Mesothelial cell of epicardium (in vitro differentiated cells): ENCODE measurements at places on chromosomes 1 and 21.

DNA sequence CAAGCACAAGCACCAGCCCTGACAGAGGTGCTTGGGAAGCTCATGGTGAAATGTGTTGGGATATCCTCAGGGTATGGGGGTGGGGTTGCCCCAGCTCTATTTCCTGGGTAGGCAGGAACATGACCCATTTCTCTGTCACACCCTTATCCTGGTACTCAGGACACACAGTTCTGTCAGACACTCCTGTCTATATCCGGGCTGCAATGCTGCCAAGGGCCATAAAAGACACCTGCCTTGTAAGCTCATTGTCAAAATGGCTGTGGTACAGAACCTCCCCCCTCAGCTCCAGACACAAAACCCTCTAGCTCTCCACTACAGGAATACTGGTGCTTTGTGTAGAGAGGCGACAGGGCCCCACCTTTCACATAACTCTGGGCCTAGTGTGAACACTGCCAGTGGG lies 636.7 kb downstream of the PLA2G4A start:
- no peak for DNase-seq

- no peak for DNase-seq
Measured at GRCh38 chr1:94677087-94677486, 135.5 kb upstream of the F3 start.

DNA sequence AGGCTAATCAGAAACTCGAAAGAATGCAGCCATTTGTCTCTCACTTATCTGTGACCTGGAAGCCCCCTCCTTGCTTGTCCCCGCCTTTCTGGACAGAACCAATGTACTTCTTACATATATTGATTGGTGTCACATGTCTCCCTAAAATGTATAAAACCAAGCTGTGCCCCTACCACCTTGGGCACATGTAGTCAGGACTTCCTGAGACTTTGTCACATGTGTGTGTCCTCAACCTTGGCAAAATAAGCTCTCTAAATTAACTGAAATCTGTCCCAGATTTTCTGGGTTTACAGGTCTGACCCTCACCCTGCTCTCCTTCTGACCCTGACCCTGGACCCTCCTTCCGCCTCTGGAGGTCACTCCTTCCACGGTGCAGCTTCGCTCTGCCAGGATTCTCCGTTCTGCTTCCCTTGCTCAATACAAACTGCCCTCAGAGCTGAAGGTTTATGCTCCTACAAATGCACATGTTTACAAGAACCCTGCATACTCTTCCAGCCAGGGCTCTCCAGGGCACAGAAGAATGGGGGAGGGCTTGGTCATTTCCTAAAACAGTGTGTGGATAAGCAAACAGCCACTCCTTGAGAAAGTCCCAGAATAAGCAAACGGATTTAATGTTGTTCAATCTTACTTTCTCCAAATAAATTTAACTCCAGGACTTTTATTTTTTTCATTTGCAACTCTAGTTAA lies 160.5 kb downstream of the ACTL8 start:
- DNase-seq: no peak

DNA sequence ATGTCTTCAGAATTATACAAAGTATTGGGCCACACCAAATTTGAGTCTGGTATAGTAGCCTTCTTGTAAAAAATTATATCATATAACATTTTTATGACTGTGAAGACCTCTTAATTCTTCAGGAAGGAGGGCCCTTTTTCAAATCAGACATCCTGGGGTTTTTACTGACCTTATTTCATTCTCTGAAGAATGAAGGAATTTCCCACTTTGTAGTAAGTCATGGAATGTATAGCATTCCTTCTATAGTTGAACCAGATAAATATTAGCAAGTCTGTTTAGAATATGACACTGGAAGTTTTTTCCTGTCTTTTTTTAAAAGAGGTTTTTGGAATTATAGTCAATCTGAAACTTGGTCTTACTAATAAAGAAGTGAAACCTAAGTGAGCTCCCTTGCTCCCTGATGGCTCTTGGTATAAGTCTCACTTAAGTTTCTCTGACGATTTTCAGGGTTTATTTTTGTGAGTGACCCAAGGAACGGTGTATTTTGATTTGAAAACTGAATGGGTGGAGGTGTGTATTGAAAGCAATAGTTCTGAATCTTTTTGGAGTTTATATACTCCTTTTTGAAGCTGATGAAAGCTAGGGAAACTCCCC lies 23.7 kb downstream of the SNX27 start:
- no peak for DNase-seq

DNA sequence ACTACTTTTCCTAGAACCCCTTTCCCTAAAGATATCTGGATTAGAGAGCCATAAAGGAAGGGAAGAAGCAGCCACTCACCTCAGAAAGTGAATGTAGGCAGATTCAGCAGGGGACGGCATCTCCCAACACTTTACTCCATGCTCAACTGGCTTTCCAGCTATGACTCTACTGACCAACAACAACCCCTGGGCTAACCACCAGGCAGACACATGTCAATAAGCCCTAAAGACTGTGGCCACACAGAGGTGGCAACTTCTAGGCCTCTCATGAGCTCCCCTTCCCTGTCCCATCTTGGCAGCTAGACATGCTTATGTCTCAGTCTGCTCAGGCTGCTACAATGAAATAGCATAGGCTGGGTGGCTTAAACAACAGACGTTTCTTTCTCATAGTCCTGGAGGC lies 214.0 kb upstream of the ZP4 start:
- no peak for DNase-seq

DNA sequence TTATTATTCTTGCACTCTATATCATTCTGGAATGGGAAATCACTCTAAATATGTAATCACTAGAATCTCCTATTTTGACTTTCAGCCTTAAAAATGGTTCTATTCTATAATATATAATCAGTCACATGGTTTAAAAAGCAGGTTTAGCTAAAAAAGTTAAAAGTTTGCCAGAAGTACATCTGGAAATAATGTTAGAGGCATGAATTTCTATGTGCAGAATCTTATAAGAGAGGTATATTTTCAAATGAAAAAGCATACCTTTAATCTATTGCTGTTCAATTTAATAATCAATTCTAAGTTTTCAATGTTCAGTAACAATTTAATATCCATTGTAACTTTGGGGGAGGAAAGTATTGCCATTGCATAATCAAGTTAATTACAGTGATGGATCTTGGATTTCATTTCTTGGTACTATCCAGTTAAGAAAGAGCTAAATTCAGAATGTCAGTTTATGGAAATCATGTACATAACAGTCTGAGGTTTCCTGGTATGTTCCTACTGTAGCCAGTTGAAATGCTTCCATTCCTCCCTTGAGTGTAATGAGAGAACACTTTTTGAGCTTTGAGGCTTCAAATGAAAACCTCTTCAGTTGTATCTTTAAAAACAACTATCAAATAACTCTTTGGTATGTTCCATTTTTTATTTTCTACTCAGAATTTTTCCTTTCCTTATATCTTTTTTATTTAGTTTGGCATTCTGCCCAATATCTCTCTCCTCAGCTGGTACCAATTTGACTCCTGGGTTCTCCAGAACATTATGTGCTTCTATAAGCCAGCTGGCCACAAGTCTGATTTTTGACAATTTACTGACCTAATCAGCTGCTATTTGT lies 175.7 kb upstream of the COL11A1 start:
- DNase-seq: no peak
